RWPE1 (cell line): ENCODE measurements at places on chromosomes 2 and 18.
A peak's percentile ranks its signal among the peaks of the same experiment; 100 is the strongest.

DNA sequence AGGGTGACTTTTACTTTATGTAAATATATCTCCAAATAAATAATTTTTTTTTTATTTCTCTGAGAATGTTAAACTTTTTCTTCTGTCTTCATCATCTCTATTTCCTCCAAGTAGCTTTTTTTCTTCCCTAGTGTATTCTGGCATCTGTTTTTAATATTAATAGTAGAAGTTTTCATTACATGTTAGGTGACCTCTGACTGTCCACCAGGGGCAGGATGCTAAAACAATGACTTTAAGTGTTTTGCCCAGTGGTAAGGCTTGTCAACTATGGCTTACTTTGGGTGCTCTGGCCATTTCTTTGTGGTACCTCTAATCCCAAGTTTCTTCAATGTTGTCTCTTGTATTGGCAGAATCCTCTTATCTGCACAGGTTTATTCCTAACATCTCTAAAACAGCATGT is 127.1 kb downstream of the SRBD1 start:
- no peak for DNase-seq

DNA sequence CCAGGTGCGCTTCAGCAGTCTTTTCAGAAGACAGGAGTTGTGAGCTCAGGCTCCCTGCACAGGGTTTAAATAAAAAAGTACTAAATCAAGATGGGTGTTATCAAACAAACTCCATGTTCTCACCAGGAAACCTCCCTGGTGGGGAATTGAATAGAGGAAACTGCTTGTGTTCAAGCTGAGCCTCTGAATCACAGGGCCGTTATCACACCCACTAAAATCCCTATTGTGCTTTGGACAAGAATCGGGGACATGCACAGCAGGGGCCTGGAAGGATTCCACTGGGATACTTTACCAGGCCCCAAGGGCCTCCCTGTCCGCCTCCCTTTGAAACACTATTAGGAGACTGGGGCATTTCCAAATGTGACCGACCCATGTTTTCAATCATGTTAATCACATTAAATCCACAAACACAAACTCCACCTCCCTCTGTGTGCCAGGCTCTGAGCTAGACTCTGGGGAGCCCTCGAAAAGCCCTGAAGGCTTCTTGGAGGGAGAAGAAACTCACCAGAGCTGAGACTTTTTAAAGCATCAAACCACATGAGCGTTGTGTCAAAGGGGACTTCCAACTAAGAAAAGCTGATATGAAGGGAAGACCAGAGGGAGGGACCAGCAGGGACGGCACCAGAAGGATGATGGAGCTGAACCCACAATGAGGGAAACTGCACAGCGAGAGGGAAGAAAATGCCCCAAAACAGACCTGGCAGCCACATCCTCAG is 458.7 kb upstream of the ID2 start:
- DNase-seq: no peak

GRCh38 chr2:86500325-86501083 is 59.3 kb downstream of the KDM3A start:
- no peak for DNase-seq

DNA sequence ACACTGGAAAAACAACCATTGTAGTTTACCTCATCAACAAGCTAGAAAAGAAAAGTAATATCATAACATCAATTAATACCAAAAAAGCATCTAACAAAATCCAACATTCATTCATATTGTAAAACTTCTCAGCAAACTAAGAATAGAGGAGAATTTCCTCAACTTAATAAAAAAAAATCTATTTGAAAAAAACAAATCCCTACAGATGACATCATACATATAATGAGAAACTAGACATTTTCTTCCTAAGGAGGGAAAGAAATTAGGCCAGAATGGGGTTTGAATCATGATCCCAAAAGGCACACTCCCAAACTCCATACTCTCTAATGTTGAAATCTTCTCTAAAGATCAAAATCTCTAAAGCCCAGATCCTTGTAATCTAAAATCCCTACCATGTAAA is 460.0 kb downstream of the IRS1 start:
- DNase-seq: no peak

GRCh38 chr2:75571730-75572430 is 11.1 kb upstream of the EVA1A start:
- no peak for DNase-seq

DNA sequence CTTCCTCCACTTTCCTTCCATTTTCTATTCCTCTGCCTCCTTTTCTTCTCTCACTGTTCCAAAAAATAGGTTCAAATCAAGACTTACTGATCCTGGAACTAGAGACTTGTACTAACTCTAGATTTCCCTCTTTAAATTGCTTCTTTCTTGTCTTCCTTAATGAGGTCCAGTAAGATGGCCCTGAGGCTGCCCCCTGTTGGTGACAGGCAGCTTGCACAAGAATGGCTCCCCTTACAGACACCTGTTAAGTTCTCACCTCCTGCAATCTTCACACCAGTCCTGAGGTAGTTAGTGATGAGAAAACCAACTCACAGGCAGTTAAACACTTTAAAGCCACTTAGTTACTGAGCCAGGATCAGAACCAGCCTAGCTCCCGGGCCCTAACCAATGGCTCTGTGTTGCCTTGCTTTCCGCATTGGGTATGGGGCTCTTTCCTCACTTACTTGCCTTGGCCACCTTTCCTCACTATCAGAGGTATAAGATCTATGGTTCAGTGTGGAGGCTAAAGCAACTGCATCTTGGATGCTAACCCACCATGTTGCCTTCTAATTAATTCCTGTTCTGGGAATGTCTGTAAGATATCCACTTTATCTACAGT is 130.6 kb downstream of the AKAIN1 start:
- no peak for DNase-seq

- no peak for DNase-seq
Observed at GRCh38 chr18:34976123-34976522, 65.1 kb upstream of the MAPRE2 start.

- peak; percentile 86 for DNase-seq
Observed at GRCh38 chr2:12702168-12703121, 14.3 kb upstream of the TRIB2 start.

GRCh38 chr18:21391074-21391673 is 149.1 kb downstream of the GREB1L start:
- DNase-seq: peak; percentile 79

DNA sequence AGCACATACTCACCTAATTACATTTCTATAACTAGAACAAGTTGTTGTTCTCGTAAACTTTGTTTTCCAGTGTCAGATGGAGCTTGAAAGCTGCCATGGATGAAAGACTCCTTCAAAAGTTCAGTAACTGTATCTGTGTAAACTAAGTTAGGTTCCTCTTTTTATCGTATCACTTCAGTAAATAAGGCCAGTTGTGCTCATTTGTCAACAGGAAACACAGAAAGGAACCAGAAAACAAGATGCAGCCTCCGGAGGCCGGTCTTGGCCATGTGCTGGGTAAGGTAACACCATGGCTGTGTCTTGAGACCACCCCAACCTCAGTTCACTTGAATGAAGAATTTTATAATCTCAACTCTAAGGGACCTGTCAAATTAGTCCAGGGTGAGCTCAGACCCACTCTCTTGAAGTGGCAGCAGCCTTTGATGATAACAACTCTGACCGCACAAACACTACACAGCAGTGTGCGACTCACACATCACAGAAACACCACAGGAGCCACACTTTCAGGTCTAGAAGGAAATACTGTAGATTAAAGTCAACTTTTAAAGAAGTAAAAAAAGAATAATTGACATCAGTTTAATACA is 213.8 kb downstream of the AFF3 start:
- DNase-seq: no peak

DNA sequence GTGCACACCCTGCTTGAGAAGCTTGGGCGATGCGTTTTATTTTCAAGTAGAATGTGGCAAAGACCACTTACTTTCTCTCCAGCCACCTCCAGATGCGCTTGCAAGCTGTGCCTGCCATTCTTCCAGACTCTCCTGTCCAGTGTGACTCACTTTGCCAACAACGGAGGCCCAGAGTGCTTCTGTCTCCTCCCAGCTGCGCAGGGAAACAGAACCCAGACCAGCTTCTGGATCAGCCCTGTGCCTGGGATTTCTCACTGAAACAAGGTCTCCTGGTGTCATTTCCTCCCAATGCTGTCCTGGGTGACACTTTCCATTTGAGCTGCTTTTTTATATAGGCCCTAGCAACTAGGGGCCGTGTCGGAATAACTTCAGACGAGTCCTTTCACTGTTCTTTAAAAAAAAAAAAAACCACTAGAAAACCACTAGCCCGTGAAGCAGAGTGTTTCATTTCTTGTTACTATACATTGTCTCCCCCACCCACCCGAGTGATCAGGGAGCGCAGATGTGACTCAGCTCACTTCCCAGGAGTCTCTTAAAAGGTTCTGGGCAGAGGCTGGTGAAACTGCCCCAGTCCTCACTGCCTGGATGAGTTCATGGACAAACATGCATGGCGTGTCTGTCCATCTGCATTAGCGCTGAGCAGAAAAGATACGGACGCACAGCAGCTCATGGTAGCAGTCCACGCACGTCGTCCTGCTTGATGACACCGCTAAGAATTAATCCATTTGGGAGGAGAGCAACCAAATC is 25.3 kb upstream of the RPL31 start:
- no peak for DNase-seq

DNA sequence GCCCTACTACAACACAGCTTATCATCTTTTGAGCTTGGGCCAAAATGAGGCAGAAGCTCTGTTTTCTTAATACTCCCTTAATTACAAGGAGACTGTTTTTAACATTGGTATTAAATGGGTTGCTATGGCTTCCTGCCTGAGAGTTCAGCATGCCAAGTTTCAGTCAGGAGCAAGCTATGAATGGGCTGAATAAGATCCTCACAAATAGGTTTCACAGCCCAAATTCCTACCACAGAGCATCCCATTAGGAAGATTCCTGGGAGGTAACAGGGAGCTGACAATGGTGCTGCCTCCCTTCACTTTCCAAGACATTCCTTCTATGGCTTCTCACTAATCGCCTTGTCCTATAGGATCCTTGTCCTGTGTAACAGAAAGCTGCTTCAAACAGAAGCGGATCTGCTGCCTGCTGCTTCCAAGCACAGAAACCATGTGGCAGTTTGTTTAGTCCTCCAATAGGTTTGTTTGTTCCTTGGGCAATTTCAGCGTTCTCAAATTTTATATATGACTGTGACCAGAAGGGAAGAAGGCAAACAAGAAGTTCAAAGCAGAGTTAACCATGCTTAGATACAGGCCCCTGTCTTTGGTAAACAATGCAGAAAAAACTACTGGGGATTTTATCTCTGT is 70.9 kb downstream of the NCKAP5 start:
- DNase-seq: no peak

DNA sequence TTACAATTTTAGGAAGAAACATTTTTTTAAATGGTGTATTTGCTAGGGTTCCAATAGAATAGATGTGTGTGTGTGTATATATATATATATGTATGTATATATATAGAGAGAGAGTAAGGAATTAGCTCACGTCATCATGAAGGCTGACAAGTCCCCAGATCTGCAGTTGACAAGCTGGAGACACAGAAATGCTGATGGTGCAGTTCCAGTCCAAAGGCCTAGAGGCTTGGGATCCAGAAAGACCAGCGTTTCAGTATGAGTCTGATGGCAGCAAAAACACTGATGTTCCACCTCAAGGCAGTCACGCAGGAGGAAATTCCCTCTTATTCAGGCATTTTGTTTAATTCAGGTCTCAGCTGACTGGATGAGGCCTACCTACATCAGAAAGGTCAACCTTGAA is 386.8 kb downstream of the PTH2R start:
- no peak for DNase-seq

DNA sequence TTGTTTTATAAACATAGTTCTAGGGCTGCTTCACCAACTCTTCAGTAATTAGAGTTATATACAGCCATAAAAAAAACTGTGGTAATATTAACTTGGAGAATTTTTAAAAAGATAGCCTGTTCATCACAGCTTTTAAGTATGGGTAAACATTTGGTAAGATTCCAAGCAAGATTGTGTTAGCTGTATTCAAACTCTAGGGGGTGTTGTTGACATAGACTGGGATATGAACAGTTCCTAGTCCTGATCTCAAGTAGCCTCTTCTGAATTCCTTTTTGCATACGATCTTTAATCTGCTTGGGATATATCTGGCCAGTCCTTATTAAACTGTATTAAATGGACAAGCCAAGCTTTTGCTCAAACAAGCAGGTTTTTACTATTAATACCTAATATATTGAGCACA is 13.4 kb downstream of the NOP58 start:
- DNase-seq: peak; percentile 17

- no peak for DNase-seq
Observed at GRCh38 chr2:219914577-219914976, 287.1 kb downstream of the SLC4A3 start.

DNA sequence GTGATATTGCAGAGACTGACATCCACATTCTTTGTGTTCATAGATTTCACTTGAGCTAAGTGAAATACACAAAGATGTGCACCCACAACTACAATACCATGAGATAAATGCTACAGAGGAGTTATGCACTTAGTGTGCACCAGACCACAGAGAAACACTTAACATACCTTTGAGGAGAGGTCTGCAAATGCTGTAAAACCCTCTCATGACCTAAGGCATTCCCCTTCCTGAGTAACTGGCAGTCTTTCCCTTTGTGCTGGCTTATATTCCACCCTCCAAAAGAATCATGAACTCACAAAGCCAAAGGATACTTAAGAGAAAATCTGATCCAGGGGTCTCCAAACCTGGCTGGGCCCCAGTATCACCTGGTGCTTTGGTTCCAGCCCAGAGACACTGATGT is 16.2 kb downstream of the NXPH2 start:
- no peak for DNase-seq

DNA sequence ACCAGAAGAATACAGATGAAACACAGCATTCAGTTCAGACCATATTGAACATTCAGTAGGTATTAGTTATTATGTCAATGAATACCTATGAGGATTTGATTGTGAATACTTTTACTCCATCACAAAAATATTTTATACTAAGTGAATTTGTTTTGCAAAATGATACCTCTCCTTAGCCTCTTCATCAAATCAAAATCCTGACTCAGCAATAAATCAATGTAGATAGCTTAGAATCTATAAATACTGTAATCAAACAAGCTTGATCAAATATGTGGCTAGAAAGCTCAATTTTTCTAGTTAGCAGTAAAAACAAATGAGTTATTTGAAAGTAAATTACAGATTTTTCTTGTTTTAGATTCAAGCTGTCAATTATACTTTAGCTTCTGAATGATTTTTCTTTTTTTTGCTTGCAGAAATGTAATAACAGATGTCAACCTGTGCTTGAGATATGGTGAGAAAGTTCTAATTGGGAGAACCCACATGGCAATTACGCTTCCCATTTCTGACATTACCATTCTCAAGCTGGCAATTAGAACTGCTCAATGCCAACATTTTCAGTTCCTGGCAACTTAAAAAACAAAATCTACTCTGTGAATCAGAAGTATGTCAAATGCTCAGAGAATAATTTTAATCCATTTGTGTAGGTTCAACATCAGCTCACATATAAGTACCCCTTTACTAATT is 109.6 kb downstream of the PRELID3A start:
- no peak for DNase-seq

- DNase-seq: no peak
Observed at GRCh38 chr2:178858896-178859625, 51.8 kb upstream of the TTN start.

GRCh38 chr2:7835693-7836680 is 845.9 kb upstream of the ID2 start:
- no peak for DNase-seq

DNA sequence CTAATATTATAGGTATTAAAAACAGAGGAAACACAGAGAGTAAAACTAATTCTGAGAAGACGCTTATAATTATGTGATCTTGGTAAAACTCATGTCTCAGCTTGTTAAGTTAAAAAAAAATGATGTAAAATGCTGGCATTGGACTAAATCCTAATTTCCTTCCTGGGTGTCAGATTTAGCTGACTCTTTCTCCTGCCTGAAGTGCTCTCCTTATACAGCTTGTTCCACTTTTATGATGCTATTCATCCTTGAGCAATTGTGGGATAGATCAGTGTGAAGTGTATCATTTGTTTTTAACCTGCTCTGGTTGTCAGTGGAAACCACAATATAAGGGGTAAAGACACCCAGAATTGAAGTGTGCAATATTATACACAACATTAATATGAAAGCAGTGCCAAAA is 84.9 kb downstream of the EFEMP1 start:
- peak; percentile 29 for DNase-seq
